ENCODE measurements at places on chromosomes 1 and 21.

DNA sequence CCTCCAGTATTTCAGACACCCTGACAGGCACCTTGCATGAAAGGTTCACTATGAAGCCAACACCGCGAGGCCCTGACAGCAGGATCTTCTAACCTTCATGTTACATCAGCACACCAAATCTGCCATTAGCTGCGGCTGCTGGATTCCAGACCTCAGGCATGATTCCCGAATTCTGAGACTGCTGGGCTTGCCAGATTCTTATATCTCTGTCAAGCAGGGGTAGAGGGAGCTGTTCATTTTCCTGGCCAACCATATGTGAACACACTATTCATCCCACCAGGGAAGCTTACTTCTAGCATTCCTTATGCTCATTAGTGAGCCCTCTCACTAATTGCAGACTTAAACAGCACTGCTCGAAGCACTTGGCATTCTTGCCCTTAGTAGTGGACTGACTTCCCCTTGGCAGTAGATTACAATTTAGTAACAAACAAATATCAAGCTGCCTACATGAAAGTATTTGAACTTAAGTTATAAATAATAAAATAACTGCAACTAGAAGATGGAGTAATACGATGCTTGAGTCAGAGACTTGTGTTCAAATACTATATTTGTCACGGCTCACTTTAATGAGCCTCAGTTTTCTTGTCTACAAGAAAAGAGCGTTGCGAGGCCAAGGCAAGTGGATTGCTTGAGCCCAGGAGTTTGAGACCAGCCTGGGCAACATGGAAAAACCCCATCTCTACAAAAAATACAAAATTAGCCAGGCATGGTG, 43.3 kb downstream of the NID1 start:
- no peak for DNase-seq

- DNase-seq = no peak
These were observed 795 bp downstream of the NGF start for GRCh38 chr1:115337276-115337632.

DNA sequence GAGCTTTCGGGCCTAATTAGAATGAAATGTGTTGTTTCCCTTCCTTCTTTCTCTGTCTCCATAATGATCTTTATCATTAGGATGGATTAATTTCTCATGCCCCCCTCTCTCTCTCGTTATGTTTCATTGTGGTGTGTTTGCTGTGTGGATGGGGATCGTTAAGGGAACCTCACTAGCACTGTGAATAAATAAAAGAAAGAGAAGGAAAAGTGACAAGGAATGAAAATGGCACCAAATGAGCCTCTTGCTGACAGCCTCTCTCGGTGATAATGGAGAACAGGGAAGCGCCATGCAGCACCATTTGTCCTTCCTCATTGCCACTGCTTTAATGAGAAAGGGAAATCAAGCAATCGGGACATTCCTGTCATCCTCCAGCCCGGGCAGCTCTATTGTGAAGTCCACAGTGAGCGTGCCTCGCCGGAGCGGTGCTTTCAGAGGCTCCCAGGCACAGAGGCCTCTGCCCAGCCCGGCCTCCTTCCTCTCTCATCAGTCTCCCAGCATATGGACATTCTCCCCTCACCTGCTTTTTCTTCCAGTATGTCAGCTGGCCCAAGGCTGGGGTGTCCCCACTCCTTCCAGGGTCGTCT, 265.7 kb upstream of the TMEM51 start:
- no peak for DNase-seq

GRCh38 chr1:32205401-32206370, at the start of gene IQCC:
Gene IQCC (plus strand): TSS chr1:32205671. CDS start chr1:32205682, 11 bp downstream.
- peak; percentile 70 for DNase-seq

DNA sequence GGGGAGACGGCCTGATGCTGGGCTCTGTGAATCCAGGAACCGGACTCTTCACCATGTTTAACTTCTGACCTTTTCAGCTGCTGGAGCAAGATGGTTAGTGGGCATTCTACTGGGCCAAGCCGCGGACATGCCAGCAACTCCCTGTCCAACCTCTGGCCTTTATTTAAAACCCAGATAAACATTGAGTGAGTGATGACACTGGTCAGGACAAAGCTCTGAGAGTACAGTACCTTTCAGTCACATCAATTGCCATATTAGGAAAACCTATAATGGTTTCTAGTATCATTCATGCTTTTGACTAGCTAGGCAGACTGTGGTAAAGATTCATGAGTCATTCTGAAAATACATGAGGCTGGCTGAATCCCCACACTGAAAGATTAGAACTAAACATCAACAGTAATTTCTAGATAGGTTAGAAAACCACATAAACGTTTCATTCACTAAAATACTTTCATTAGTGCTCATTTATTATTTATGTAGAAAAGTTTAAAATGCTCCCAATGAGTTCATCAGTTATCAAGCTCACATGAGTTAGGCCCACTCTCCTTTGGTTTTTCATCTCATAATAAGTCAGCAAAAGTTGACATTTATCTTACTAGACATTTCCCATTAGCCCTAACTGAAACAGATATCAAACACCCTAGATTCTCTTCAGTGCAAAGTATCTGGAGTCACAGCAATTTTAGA, 7.1 kb upstream of the ACTA1 start:
- no peak for DNase-seq

GRCh38 chr1:150559656-150560010, 10.4 kb downstream of the ADAMTSL4 start:
- DNase-seq = no peak

GRCh38 chr1:213947200-213947801, 40.5 kb upstream of the PROX1 start:
- DNase-seq = no peak

- no peak for DNase-seq
These were observed 37.4 kb downstream of the SMYD2 start for GRCh38 chr1:214318356-214318755.

DNA sequence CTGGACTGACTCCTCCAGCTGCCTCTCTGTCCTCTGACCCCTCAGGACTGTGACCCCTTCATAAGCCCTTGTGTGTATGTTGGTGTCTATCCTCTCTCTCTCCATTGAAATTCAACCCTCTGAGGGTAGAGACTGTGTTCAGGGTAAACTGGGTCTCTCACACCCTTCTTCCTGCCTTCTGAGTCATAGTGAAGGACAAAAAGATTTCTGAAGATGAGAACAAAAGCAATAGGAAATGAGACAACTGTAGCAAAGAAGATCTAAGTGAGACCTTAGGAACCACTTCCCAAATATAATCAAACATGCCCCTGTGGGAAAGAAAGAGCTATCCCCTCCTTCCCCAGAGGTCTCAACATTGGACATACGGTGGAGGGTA, 16.9 kb downstream of the NUAK2 start:
- no peak for DNase-seq

- DNase-seq = no peak
These were observed 341.0 kb upstream of the NEGR1 start for GRCh38 chr1:72623299-72623708.

DNA sequence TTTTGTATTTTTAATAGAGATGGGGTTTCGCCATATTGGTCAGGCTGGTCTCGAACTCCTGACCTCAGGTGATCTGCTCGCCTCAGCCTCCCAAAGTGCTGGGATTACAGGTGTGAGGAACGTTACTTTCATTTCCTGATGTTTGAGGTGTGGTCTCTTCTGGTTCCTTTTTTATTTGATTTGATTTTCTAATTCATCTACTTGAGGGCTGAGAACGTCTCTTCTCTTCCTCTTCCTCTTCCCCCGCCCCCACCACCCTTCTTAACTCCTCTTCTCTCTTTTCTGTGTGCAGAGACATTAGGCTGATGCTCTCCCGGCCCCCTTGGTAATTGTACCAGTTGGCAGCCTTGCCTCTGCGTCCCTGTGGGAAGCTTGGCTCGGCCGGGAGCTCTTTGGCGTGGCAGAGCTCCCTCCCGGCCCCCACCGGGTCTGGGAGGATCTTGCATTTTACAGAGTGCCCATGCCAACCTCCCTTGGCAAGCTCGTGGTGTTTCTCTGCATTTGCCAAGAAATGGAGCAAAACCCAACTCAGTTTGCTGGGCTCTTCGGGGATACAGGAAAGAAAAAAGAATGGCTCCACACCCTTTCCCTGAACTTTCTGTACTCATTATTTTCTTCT, 19.9 kb downstream of the CRYAA start:
- no peak for DNase-seq

GRCh38 chr1:161816201-161816600, 50.1 kb downstream of the ATF6 start:
- DNase-seq = no peak

- DNase-seq = no peak
These were observed 101.4 kb downstream of the CC2D1B start for GRCh38 chr1:52264530-52265115.

DNA sequence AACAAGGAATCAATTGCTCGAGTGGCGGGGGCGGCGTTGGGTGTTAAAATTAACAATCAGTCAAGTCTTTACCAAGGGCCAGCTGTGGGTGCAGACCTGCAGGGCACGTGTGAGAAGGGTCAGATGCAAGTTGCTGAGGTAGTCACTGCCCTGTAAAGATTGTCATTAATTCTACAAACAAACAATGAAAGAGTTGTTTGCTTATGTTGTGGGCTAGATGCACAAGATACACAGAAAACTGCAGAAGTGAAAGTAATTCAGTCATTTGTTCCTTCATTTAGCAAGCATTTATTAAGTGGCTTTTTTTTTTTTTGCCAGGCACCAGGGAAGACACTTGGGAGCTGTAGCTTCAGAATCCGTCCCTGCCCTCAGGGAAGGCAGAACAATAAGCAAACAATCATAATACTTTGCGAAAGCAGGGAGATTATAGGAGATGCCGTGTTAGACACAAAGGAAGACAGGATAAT, 79.5 kb downstream of the NR5A2 start:
- no peak for DNase-seq

DNA sequence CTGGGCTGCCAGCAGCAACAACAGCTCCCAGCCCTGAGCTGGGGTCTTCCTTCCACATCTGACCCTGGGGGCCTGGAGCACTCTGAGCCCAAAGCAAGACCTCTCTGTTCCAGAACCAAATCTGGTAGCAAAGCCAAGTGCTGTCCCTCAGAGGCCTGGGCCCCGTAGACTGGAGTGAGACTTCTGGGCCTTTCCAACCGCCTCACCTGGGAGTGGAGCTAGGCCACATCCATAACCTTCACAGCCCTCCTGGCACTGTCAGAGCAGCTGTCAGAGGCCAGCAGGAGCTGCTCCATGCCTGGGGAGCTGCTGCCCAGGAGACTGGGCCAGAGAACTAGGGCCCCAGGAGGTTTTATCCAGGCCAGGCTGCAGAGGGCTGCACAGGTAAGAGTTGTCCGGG, 15.4 kb upstream of the SLC5A9 start:
- DNase-seq = no peak

- no peak for DNase-seq
These were observed 112.9 kb upstream of the F3 start for GRCh38 chr1:94654459-94654858.

GRCh38 chr1:150622303-150622975, 7.0 kb downstream of the ENSA start:
- no peak for DNase-seq

- DNase-seq = no peak
These were observed 55.6 kb downstream of the UCK2 start for GRCh38 chr1:165883056-165883455.

GRCh38 chr1:25198663-25199252, 33.5 kb downstream of the SYF2 start:
- no peak for DNase-seq

GRCh38 chr1:6111991-6112689, 66.5 kb downstream of the KCNAB2 start:
- DNase-seq = no peak

GRCh38 chr1:59176471-59176870, 120.4 kb upstream of the FGGY start:
- no peak for DNase-seq

Data from NK-92 treated with Interleukin-12 subunit alpha and Interleukin-12 subunit beta, amount 100 ng/mL, for 24 hours (cell line).